ENCODE measurements at places on chromosomes 7 and 10.

- DNase-seq, result no peak
Observed at GRCh38 chr10:29685506-29685905, 50.7 kb upstream of the SVIL start.

DNA sequence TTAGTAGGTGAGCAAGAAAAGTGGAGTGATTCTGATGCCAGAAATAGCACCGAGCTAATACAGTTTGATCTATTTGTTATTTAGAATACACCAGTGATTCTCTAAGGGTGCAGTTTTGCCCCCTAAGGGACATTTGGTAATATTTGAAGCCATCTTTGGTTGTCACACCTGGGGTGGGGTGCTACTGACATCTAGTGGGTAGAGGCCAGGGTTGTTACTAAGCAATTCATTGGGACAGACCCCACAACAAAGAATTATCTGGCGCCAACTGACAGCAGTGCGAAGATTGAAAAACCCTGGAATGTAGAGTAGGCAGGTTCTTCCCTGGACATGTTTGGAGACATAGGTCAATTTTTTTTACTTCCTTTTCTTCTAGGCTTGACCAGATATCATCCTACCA lies 14.6 kb downstream of the PALS2 start:
- peak; percentile 25 for DNase-seq

GRCh38 chr7:16007911-16008310 lies 321.4 kb upstream of the MEOX2 start:
- DNase-seq, result no peak

DNA sequence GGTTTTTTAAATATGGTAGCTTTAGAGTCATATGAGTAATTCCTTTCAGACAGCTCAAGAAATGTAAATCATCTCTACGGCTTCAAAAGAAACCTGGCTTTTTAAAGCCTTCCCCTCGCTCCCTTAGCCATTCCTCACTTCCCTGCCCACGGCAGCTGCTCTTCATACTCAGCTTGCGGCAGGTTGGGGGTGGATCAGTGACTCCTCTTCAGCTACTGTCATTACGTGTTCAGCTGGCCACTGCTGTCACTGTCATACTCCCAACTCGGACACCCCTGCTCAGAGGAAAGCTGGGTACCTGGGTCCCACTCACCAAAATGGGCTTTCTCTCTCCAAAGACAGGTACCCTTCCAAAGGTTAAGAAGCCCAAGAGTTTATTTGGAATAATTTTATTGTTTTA lies 6.6 kb downstream of the YWHAG start:
- DNase-seq, result no peak

GRCh38 chr10:8214587-8214986 lies 160.1 kb downstream of the GATA3 start:
- DNase-seq, result no peak

- DNase-seq, result no peak
Observed at GRCh38 chr10:69626826-69627225, 3.2 kb upstream of the FAM241B start.

DNA sequence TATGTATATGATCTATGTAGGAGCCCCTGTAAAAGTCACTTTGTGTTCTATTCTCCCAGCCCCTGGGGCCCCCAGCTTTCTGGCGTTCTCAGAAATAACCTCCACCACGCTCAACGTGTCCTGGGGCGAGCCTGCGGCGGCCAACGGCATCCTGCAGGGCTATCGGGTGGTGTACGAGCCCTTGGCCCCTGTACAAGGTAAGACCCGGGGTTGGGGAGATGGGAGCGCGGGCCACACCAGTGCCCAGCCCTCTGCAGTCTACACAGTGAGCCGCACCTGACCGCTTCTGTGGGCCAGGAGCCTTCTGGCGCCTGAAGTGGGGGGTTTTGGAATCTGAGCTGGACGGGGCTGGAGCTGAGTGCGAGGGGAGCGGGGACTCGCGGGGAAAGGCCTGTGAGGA lies 472.1 kb upstream of the FOXK1 start:
- DNase-seq, result no peak

GRCh38 chr10:1130995-1131790 lies 75.0 kb downstream of the WDR37 start:
- DNase-seq, result no peak

All from activated T-cell treated with anti-CD3 and anti-CD28 coated beads for 4 hours (primary cell).